ENCODE measurements at places on chromosomes 2 and 18. TPM values are rescaled to one million over a fixed set of nuclear protein-coding genes. Genes with fewer than 3 reads are reported as not detected.
A peak's percentile ranks its signal among the peaks of the same experiment; 100 is the strongest.

Gene EFHD1
- total RNA-seq = not detected

Gene CLEC4F
- not detected for total RNA-seq

Gene SPP2
- total RNA-seq = not detected

DNA sequence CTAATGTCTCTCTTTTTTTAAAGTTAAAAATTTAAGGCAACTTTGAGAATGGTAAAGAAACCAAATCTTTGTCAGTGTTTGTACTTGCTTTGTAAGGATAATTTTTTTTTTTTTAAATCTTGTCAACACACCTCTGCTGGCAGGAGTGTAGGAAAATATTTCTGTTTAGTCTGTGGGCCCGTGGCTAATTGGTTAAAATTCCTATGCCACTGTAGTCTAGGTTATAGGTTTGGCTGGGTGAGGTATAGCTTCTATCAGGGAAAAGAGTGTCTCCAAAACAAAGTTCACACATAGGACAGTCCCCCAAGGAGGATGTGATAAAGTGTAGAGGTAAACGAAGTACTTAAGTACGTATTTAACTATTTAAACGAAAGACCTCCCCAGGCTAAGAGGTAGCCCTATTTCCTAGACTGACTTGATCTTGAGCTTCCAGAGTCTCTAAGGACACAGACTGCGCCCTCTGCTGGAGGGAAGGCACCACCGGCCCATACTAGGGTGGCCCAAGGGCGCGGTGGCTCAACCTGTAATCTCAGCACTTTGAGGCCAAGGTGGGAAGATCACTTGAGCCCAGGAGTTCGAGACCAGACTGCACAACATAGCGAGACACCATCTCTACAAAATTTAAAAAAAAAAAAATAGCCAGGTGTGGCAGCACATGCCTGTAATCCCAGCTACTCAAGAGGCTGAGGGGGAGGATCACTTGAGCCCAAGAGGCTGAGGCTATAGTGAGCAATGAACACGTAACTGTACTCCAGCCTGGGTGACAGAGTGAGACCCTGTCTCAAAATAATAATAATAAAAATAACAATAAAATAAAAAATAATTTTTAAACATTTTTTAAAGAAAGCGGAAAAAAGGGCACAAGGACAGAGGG is 8.9 kb downstream of the TEX44 start:
- peak; percentile 79 for DNase-seq

DNA sequence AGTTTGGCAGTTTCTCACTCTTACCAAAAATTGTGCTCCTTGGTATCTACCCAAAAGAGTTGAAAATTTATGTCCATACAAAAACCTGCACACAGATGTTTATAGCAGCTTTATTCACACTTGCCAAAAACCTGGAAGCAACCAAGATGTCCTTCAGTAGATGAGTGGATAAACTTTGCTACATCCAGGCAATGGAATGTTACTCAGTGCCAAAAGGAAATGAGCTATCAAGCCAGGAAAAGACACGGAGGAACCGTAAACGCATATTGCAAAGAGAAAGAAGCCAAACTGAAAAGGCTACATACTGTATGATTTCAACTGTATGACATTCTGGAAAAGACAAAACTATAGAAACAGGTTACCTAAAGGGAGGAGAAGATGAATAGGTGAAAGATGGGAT is 36.1 kb downstream of the TMEM163 start:
- no peak for DNase-seq
